Caudate nucleus (tissue), 63 donors: ENCODE measurements at places on chromosomes 2 and 18.

- no peak for DNase-seq
Observed at GRCh38 chr2:134716721-134717243, 2.0 kb downstream of the TMEM163 start.

DNA sequence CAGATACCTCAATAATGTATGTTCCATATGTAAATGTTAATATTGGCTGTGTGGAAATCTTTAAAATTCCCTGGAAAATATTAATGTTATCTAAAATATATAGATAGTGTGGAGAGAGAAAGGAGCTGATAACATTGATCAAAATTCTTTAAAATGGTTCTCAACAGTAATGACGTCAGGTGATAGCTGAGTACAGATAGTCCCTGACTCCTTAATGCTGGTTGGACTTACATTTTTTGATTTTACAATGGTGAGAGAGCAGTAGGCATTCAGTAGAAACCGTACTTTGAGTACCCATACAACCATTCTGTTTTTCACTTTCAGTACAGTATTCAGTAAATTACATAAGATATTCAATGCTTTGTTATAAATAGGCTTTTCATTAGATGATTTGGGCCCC, 146.6 kb downstream of the GALNT3 start:
- DNase-seq: no peak

- DNase-seq: no peak
Observed at GRCh38 chr2:216696751-216697560, 1.6 kb upstream of the IGFBP5 start.

DNA sequence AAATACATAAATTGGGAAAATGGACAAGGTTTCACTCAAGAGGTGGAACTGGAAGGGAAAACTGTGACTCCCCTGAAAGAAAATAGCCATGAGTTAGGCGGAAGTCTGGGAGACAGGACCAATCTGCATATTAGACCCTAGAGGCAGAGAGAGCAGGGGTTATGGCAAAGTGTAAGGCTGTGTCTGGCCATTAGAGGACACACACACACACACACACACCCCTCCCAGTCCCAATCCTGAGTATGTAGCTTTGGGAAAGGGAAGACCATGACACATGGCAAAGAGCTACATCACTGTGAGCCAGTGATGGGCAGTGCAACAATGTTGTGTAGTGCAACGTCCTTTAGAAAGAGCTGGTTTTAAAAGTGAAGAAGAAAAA, 479.9 kb upstream of the NXPH2 start:
- DNase-seq: no peak

DNA sequence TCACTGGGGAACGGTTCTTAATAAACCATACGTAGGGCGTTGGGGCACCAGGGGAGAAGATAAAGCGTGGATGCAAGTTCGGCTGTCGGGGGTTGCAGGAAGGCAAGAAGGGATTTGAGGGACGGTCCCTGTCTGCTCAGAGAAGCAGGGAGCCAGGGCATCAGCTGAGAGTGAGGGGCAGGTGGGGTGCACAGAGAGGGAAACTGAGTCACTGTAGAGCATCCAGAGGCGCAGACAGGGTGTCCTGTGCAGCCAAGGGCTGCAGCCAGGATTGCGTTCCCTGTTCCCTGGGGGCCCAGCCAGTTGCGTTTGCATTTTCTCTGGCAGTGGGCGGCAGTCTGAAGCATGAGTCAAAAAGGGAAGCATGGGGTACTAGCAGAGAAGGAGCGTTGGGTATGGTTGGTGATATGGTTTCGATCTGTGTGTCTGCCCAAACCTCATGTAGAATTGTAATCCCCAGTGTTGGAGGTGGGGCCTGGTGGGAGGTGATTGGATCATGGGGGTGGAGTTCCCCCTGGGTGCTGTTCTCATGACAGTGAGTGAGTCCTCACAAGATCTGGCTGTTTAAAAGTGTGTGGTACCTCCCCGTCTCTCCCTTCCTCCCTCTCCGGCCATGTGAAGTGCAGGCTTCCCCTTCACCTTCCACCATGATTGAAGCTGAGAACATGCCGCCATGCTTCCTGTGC, 202.9 kb downstream of the NDUFA10 start:
- DNase-seq: no peak

DNA sequence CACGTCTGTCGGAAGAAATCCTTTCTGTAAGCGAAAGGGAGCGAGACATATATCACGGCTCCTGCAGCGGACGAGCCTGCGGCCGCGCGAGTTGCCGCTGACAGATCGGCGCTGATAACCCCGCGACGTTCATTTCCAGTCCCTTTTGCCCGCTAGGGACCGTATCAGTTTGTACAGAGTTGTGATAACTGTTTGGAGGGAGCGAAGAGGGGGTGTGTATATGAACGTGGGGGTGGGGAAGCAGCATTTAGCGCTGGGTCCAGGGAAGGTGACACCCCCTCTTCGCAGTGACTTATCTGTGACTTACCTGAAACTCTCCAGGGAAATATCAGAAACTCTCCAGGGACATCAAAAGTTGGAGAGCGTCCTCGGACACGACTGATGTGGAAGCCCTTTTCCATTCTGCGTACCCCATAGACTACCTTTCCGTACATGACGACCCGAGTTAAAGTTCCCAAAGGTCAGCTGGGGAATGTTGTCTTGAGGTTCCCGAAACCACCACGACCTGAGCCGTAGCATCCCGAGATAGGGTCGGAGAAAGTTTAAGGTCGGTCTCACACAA, 948 bp upstream of the GATA6 start:
- DNase-seq: no peak

DNA sequence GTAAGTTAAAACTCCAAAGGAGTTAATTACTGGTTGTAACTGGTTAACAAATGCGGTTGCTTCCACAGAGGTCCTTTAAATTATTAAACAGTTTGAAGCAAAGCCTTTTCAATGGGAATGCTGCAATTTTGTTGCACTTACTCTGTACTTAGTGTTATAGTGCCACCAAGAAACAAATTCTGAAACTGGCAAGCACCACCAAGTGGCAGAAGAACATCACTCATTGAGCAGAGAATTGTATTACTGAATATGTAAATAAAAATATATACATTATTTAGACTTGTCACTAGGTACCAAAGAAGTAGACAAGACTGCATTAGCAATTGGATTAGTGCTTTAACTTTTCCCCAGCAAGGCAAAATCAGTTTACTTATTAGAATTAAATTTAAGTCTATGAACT, 2.6 kb upstream of the TMEFF2 start:
- DNase-seq: no peak

- no peak for DNase-seq
Observed at GRCh38 chr2:66701656-66702055, 266.7 kb downstream of the MEIS1 start.

DNA sequence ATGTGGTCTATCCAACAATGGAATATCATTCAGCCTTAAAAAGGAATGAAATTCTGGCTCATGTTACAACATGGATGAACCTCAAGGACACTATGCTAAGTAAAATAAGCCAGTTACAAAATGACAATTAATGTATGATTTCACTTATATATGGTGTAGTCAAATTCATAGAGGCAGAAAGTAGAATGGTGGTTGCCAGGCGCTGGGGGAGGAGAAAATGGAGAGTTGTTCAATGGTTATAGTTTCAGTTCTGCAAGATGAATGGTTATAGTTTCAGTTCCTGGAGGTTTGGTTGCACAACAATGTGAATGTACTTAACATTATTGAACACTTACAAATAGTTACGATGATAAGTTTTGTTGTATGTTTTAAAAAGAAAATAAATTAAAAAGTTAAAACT, 79.2 kb upstream of the IL1R2 start:
- DNase-seq: no peak

DNA sequence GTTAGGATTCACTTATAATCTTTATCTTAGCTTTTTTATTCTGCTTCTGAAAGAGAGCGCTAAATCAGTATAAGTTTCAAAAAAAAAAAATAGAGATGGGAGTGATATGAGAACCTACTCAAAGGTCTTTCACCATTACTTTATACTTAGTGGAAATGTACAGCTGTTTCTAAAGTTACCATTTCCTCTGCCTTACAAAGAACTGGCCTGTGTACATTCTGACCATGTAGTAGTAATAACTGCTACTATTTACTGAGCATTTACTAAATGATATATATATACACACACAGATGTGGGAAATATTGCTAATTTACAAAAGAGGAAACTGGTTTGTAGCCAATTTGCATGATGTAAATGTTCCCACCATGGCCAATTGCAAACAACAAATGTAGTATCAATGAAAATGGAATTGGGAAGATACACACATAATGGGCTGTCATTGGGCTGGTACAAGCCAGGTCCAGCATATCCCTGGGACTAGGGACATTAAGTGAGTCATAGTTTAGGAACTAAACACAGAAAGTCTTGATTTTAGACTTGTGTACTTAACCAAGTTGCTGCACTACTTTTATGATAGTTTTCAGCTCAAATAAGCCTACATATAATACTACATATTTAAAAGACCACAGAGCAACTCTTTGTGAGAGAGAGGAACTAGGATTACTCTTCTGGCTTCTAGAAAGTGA, 67.1 kb downstream of the DYNC1I2 start:
- DNase-seq: no peak

DNA sequence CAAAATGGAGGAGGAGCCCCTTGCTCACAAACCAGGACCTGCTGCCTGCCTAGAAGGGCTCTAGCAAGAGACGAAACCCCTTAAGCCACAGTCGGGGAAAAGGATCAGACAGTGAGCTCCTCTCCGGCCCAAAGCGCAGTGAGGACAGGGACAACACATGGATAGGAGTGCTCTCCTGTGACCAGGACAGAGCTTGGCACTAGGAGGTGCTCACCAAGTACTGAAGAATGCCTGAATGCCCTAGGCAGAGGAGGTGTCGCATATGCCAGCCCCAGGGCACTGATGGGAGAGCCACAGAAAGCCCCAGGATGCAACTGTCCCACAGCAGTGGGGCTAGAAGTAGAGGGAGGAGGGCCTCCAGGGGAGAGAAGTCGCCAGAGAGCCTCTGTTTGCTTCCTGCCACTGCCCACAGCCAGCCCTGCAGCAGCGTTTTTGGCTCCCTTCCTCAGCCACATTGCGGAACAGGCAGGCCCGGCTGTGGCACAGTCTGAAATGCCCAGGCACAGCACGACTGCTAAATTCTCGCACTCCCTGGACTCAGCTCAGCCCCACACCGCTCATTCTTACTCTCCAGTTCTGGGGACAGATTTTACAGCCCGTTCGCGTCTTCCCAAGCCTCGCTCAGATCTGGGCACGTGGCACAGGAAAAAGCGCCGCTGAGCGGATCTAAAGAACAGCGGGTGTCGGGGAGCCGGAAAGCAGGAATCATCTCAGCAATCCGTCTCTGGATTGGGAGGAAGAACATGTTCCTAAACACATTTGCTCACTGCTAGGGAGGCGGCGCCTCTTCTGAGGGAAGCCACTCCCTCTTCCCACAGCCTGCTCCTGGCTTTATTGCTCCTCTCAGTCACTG, 98.7 kb upstream of the POU3F3 start:
- DNase-seq: peak; percentile 44

DNA sequence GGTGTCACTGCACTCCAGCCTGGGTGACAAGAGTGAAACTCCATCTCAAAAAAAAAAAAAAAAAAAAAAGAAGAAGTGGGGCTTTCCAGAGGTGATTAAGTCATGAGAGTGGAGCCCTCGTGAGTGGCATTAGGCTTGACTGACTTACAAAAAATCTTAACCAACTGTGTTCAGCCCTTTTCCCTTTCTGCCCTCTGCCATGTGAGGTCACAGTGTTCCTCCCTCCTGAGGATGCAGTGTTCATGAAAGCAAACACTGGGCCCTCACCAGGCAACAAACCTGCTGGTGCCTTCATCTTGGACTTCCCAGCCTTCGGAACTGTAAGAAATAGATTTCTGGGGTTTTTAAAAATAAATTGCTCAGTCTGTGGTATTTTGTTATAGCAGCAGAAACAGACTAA, 37.0 kb upstream of the METTL21A start:
- no peak for DNase-seq

- DNase-seq: no peak
Observed at GRCh38 chr2:86160156-86160952, 34.9 kb downstream of the IMMT start.

DNA sequence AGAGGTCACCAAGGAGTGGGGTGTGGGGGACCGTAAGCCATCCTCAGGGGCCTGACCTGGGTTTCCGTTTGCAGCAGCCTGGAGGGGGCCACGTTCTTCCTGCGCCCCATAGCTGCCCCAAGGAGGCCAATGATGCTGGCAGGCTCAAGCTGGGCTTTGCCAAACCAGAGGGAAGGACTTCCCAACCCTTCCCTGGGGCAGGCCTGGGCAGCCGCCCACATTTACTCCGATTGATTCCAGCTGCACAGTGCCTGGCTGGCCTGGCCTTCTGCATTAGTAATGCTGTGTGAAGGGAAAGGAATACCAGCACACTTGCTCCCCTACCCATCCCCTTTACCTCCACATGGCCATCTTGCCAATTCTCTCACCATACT, 360.6 kb upstream of the SLC14A2 start:
- DNase-seq: no peak

DNA sequence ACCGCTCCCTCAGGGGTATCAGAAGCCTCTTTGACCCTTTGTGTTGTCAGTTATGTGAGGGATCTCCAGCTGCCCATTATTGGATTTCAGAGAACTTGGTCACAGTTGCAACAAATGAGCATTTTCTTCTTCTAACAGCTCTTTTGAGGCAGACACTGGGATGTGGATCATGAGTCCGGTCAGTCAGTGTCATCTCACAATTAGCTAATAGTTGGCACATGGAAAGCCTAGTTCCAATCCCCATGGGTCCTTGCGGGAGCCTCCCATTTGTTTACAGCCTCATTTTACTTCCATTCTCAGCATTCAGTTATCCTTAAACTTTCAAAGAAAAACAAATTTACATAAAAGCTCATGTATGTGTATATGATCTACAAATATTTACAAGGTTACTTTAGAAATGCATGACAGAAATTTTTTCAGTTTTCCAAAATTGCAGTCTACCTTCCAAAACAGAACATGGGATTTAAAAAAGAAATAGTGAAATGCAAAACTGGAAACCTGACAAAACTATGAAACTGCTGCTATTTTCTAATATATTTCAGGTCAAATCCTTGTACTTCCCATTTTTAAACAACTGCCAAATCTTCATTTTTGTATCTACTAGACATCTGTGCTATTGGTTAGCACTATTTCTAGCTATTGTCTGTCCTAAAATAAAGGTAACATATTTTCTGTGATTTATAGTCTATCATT, 547.1 kb upstream of the ZEB2 start:
- peak; percentile 21 for DNase-seq

DNA sequence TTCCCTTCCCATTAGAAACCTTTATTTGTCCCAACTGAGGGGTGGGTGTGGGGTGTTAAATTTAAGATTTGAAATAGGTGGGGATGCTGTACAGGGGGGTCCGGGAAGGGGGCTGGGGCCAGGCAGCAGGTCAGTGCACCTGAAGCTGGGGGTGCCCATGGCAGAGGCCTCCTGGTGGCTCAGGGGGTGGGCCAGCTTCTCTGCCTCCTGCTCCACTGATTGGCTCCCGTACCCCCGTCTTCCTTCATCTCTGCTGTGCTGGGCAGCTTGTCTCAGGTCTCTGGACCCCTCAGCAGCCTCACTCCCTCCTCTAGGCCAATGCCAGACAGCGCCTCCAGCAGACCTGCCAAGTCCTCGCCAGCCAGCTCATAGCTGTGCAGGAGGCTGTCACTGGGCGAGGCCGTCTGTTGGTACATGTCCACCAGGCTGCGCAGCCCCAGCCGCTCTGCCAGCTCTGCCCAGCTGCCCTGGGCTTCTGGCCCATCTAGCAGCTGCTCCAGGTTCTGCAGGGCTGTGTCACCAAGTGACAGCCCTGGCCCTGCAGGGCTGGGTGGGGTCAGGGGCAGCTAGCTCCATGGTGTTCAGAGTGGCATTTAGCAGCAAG, 2.0 kb upstream of the ANKRD62 start:
- no peak for DNase-seq
